ENCODE measurements at places on chromosomes 12 and 14.

GRCh38 chr14:58200480-58200841 is 512 bp downstream of the ACTR10 start:
- no peak for DNase-seq

GRCh38 chr12:49929581-49929980 is 21.0 kb upstream of the AQP2 start:
- no peak for DNase-seq

- peak; percentile 31 for DNase-seq
Measured at GRCh38 chr14:23539248-23540140, 12.1 kb downstream of the ZFHX2 start.

GRCh38 chr14:26925876-26926584 is 328.2 kb upstream of the NOVA1 start:
- peak; percentile 45 for DNase-seq

GRCh38 chr12:100503228-100503628 is 29.6 kb downstream of the NR1H4 start:
- DNase-seq, result no peak

DNA sequence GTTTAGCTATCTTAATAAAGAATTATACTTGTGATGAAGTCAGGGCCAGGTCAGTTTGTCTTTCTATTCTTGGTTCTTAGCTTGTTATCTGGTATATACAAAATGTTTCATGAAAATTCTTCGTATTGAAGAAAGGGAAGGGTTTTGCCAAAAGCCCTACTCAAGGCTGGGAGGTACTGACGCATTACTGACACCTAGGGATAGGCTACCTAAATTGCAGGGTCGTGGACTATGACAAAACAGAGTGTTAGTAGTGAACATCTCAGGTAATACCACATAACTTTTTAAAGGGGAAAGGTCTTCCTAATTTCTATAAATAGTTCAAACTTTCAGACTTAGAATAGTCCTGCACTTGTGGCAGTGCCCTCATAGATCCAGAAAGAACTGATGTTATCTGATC is 246.3 kb downstream of the RGS6 start:
- no peak for DNase-seq
